ENCODE measurements at places on chromosomes 12 and 14.

GRCh38 chr14:61644834-61645233, 50.5 kb upstream of the HIF1A start:
- DNase-seq: peak; percentile 10

DNA sequence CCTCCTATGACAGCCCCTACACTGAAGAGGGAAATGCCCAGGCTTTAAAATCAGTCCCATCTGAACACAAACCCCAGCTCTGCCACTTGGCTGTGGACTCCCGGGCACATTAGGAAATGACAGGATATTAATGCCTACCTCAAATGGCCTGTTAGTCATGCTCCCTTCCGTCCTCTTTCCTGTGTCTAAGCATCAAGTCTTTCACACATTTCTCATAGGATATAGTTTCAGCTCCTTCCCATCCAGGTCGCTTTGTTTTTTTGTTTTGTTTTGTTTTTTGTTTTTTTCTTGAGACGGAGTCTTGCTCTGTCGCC, 16.1 kb downstream of the PLEK2 start:
- no peak for DNase-seq

- DNase-seq: no peak
Measured at GRCh38 chr14:63941023-63941422, 88.2 kb downstream of the SYNE2 start.

DNA sequence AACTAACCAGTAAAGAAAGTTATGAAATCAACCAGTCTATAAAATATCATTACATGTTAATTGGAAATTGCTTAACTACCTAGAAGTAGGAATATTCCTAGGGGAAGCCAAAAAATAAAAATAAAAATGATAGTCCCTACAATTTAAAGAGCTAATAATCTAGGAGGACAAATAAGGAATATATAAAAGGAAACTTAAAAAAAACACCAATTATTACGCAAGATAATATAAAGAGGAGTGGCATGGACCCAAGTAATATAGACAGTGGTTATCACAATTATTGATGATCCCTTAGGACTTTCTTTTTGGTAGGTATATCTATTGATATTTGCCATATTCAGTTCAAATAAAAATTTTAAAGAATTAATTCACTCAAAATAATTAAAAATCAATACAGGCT, 498.7 kb downstream of the SOX5 start:
- DNase-seq: no peak

- no peak for DNase-seq
Measured at GRCh38 chr14:104144911-104145825, 6.8 kb downstream of the KIF26A start.

DNA sequence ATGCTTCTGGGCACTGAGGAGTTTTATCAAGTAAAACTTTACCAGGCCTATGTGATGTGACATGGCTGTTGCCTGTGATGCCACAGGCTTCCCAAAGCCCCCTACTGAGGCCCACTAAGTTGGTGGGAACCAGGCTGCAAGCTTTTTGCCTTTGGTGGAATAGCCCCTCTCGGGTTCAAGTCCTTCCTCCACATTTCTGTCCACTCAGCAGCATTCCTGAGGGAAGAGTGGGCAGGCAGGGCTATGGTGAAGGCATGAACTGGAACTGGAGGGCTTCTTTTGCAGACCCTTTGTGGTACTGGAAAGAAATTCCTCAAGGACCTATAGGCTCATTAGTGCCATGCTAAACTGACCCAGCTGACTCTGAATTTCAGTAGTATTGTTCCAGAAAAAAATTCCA, 48.5 kb downstream of the WDR20 start:
- no peak for DNase-seq

- no peak for DNase-seq
Measured at GRCh38 chr12:91513313-91513712, 330.7 kb upstream of the DCN start.

DNA sequence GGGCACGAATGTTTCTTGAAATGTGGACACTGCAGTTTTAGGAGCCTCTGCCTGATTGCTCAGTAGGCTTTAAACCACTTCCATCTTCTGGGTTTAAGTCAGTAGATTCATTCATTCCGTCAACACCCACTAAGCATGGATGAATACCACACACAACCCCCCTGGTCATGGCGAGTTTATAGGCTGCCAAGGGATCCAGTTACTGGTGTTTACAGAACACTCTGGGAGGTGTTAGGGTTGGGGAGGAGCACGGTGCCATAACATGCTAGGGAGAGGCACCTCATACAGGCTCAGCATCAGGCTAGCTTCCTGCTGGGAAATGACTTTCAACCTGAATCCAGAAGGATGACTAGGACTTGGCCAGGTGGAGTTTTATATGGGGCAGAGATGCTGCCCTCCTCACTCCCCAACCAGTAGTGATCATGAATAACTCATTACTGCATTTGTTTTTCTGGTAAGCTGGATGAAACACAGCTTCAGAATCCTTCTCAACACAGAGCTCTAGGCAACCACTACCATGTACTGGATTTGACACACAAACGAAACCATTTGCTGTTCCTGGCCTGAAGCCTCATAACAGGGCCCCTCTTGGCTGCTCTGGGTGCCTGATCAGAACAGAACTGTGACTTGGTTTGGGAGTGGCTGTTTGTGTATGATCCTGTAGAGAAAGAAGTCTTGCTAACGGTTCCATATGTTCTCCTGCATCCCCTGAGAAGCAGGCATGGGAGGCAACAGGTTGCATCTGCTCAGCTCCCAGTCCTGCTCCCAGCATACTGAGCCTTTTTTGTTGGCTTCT, 47.9 kb downstream of the FBXW8 start:
- DNase-seq: peak; percentile 35

GRCh38 chr12:24081092-24081529, 131.6 kb upstream of the SOX5 start:
- DNase-seq: no peak

GRCh38 chr14:89641495-89642175, 224.6 kb upstream of the FOXN3 start:
- DNase-seq: no peak

DNA sequence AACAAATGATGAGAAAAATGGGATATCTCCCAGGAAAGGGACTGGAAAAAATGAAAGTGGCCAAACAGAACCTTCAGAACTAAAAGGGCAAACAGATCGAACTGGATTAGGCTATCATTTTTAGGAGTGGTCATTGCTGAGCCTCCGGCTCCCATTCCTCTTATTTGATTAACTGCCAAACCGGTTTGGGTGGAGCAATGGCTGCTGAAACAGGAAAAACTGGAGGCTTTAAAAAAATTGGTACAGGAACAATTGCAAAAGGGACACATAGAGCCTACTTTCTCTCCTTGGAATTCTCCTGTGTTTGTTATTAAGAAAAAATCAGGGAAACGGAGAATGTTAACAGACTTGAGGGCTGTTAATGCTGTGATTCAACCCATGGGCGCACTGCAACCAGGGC, 49.7 kb downstream of the TNFAIP2 start:
- DNase-seq: no peak

DNA sequence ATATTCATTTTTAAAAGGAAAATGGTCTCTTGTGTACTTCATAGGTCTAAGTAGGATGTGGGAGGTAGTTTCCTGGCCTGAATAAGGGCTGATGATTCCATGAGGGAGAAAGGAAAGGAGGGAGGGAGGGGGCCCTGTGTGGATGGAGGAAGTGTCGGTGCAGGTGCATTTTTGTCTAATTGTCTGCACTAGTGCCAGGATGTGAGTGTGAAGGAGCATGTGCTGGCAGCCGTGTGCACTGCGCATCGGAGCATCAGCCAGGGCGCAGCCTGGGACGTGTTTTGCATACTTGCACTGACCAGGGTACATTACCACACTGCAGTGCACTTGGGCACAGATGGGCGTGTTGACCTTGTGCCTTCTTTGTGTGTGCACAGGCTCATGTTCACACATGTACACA, 29.2 kb downstream of the SMUG1 start:
- no peak for DNase-seq

GRCh38 chr12:6753772-6754356, 923 bp upstream of the MLF2 start:
- no peak for DNase-seq

DNA sequence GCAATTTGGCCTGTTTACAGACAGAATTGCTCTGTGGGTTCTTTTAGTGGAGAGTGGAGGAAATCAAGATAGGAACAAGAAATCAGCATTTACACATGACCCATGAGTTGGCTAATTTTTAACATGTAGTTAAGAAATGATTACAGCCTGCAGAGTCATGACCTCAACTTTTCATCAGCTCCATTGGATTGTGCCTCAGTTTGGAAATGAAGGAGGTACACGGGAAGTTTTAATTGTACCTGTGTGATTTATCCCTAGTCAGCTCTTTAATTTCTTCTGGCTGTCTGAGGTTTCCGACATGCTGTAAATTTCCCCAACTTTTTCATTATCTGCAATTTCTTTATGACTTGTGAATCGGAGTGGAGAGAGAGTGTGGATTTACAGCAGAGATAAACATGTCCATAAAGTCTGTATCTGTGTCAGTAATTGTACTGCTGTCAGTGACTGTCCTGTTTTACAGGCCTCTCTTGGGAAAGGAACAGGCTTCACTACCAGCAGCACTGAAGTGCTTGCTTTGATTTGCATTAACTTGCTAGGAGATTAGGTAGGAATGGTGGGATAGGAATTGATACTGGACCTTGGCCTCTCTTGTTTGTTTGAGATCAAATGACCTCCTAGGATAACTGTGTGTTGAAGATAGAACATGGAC, 49.2 kb downstream of the LIN52 start:
- no peak for DNase-seq

DNA sequence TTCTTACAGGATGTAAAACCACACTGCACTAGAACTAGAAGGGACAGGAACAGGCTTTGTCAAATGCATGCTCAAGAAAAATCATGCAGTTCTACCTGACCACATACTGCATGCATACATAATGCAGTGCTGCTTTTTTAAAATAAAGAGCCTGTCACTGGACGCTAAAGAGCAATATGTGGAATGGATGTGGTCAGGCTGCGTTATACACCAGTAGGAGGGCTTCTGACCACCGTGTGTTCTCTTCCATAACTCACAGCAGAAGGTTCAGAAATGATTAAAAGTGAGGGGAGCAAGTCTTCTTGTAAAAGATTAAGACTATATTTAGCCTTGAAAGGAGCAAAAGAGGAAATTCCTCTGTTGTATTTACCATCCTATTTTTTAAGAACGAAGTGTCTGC, 392.0 kb downstream of the EMP1 start:
- no peak for DNase-seq

DNA sequence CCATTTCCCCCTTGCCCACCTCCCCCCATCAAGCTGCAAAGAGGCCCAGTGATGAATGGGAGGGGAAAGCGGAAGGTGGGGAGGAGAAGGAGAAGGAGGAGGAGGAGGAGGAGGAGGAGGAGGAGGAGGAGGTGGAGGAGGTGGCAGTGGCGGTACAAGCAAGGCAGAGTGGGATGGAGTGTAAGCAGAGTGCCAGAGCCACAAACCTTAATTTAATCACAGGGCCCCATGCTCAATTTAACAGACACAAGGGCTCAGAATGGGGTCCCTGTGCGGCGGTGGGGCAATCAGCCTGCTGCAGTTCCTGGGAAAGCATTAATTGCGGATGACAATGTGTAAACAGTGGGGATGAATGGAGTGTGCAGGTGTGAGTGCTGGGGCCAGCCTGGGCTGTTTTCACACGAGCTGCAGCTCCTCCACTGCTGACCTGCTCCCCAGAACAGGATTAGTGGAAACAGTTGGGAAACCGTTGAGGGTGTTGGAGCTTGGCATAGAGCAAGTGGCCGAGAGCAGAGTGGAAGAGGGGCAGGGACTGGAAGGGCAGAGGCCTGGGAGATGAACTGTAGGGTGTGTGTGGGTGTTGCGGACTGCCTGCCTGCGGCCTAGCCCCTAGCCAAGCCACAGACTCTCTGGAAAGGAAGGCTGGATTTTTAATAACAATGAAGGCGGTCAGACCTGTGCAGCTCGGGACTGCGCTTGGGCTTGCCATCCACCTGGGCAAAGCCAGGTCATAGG, 36.4 kb upstream of the SMOC1 start:
- DNase-seq: no peak

DNA sequence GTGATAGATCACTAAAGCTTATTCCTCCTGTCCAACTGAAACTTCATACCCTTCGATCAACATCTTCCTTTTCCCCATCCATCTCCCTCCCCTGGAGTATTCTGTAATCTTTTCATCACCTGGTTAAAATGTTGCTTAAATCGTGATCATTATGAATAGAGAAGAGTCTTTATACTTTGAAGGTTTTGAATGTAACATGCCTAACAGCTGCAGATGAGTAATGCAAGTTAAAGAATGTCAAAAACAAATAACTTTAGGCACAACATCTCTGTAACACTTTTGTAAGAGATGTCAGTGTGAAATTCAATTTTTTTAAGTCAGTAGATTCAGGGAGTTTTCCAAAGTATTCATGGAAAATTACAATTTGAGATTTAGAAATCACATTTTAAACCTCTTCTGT, 25.0 kb downstream of the RXYLT1 start:
- no peak for DNase-seq

- DNase-seq: no peak
Measured at GRCh38 chr12:27229367-27229766, 14.7 kb upstream of the STK38L start.

GRCh38 chr12:98073610-98074009, 441.8 kb upstream of the TMPO start:
- no peak for DNase-seq

- no peak for DNase-seq
Measured at GRCh38 chr12:102682366-102683289, 202.3 kb upstream of the IGF1 start.

DNA sequence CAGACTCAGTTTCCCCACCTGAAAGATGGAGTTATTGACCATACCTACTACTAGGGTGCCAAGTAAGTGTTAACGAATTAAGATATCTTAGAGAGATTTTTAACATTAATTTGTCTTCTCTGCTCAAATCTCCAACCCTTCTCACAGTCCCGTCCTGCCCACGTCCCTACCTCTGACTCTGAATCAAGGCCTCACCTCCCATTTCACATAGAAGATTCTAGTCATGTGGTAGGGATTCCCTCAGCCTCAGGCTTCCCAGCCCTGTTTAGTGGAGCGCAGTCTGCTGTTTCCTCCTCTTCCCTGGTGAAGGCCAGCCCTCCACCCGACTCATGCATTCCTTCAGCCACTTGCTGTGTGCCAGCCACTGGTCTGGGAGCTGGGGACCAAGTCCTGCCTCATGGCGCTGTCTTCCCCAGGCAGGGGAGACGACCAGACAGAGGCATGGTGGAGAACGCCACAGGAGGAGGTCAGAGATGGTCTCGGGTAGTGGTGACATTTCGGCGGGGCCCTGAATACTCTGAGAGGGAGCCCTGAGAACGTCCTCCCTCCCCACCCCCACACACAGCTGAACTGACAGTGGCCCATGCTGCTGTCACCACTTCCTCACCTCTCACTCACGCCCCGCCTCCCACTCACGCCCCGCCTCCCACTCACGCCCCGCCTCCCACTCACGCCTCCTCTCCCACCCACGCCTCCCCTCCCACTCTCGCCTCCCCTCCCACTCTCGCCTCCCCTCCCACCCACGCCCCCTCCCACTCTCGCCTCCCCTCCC, 38.8 kb downstream of the TMEM63C start:
- DNase-seq: no peak

GRCh38 chr12:89194683-89195082, 157.6 kb downstream of the DUSP6 start:
- DNase-seq: no peak

DNA sequence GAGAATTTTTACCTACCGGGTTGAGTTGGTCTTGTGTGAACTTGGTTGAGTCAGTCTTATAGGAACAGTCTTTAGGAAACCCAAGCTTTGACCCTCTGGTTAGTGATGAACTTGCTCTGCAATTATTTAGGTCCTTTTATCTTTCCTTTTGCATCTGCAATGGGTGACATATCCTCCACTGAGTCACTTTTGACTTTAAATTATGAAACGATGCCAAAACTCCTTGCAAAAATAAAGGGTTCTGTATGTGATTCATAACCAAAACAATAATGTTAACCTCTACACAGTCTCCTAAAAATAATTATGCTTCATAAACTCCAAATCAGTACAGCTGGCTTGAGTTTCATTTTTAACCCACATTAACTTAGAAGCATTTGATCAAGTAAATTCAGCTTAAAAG, 979.4 kb downstream of the GALC start:
- DNase-seq: no peak
